ENCODE measurements at places on chromosomes 1 and 21. TPM values are rescaled to one million over a fixed set of nuclear protein-coding genes. Genes with fewer than 3 reads are reported as not detected.

Gene CRYAA
- not detected for total RNA-seq

Gene DDX59
- total RNA-seq = 11.1 TPM

Gene CYP4X1
- 0.32 TPM for total RNA-seq

Gene MAP3K21
- total RNA-seq = 1.2 TPM

Gene UBE2U
- not detected for total RNA-seq

Gene S100B
- total RNA-seq = not detected

Gene KRTAP13-2
- total RNA-seq = not detected

Gene LRRC41
- total RNA-seq = 72.2 TPM
